ENCODE measurements at places on chromosomes 3 and 15.

- DNase-seq: no peak
Measured at GRCh38 chr3:135964160-135964955, 1.2 kb upstream of the PPP2R3A start.

GRCh38 chr15:51227940-51228732 is 110.3 kb downstream of the CYP19A1 start:
- no peak for DNase-seq

DNA sequence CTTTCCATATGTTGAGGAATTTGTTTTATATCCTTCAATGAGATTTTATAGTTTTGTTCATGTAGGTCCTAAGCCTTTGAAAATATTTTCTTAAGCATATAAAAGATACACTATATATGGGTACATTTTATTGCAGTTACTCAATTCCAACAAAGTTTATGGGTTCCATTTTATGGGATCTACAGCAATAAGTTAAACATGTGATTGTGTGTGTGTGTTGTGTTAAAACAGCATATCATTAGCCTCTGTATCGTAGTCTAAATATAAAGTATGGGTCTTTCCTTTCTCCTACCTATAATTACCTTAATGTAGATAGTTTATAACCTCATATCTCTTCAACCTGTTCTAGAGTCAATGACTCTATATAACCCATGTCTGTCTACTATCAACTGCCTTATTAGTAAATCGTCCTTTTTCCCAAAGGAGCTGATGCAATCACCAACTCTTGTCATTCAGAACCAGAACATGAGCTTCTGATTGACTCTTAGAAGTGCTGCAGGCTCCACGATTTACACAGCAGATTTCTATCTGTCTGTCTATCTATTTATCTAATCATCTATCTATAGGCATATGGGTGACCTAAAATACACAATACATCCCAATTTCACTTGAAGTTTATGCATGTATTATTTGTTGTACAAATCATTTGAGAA is 512.6 kb upstream of the CBLB start:
- no peak for DNase-seq

DNA sequence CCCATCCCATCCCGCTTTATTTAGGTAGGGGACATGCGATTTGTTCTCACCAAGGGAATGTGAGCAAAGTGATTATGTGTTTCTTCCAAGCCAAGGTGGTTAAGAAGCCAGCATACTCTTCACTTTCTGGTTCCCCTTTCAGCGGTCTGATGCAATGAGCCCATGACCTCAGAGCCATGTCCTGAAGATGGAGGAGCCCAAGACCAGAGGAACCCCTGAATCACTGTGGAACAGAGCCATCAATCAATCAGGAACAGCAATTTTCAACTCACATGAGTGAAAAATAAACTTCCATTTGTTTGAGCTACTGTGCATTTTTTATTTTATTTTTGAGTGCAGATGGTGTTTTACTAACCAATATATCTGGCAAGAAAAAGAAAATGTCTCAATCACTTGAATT is 10.8 kb downstream of the THRB start:
- DNase-seq: no peak

GRCh38 chr3:112967828-112968227 is 7.1 kb downstream of the CD200R1 start:
- no peak for DNase-seq

- no peak for DNase-seq
Measured at GRCh38 chr3:126664591-126665214, 9.8 kb upstream of the TXNRD3 start.

DNA sequence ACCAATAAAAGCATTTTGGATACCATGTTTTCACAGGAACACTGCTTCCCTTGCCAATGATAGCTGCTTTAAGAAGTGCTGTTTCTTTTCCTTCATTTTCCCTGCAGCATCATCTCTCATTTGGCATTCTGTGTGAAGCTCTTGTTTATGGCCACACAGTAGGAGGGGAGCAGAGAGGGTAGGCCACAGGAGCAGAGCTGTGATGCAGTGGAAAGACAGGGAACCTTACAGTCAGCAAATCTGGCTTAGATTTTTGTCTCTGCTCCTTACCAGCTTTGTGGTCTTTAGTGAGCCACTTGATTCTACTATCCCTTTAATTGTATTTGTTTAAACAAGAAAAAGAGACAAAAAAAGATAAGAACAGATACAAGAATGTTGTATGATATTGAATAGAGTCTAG is 138.7 kb downstream of the RPL22L1 start:
- no peak for DNase-seq
